ENCODE measurements at places on chromosomes 2 and 18.

DNA sequence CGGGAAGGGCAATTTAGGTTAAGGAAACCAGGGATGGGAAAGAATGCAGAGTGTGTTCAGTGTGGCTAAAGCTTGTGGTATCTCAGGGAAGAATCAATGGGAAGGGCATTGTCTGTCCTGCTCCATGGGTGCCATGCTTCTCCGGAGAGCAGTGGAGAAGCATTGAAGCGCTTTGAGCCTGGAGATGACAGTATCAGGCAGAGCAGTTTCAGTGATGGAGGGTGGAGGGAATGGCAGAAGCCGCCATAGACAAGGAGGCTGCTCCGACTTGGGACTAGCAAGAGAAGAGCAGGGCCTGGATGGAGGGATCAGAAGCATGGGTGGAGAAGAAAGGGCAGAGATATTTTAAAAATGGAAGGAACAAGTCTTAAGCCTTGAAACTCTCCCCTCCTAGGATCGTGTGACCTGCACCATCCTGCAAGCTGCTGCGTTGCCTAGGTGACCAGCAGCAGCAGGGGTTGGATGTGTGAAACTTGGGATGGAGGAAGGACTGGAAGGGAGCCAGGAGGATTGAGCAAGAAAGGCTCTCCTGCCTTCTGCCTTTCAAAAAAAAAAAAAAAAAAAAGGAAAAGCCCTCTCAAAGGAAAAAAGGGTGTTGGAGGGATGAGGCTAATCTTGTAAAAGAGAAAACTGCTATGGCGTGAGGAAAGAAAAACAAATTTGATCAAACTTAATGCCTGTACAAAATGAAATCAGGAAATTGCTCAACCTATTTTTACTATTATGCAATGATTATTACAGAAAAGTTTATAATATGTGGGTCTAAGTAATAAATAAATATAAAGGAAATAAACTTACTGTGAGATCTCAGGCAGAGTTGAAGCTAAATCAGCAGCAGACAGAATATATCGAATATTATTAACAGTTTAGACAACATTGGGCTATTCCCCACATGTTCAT lies 493.8 kb upstream of the NRP2 start:
- DNase-seq: no peak

DNA sequence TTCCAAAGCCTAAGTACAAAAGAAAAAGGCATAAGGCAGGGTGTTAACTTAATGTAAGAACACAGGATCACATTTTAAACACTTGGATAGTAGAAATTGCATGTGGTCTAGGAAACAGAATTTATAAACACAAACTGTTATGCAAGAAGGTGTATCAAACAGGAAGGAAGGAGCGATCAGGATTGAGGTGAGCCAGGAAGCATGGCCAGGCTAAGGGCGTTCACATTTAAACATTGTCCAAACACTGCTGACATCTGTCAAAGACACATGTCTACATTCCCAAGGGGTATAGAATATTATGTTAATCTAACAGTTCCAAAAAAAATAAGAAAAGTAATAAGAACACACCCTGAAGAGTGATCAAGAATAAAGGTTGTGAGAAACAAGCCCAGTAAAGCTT lies 71.3 kb downstream of the CCDC141 start:
- no peak for DNase-seq

- DNase-seq: no peak
These were observed 768.1 kb downstream of the TMEM182 start for GRCh38 chr2:103529798-103530502.

DNA sequence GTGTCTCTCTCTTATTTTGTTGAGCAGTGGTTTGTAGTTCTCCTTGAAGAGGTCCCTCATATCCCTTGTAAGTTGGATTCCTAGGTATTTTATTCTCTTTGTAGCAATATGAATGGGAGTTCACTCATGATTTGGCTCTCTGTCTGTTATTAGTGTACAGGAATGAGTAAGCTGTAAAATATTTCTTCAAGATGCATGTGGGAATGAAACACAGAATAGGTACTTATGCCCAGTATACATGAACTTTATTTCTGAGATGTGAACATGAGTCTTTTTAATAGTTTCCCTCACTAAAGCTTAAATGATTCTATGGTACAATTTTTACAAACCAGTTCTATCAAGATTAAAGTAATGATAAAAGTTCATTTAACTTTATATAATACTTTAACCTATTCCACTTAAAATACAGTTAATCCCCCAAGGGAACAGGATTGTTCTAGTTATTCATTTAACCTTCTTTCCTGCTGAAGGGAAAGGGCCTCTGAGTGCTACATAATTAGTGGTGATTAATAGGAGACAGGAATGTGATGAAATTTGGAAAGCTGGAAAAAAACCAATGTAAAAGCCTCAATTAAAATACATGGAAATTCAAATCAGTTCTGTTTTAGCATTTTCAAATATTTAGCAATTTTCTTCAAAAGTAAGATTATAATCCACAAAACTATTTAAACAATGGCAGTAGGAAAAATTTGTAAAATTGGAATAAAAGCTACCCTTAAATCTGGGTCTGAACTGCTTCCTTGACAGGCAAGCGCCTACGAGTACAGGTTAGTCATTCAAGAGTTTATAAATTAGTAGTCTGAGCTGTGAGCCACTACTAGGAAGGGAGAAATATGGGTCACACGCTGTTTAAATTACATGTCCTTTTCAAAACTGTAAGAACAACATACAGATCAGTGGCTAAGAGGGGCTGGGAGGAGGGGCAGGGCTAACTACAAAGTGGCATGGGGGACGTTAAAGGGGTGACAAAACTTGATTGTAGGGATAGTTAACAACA lies 28.9 kb downstream of the SPIRE1 start:
- DNase-seq: no peak

DNA sequence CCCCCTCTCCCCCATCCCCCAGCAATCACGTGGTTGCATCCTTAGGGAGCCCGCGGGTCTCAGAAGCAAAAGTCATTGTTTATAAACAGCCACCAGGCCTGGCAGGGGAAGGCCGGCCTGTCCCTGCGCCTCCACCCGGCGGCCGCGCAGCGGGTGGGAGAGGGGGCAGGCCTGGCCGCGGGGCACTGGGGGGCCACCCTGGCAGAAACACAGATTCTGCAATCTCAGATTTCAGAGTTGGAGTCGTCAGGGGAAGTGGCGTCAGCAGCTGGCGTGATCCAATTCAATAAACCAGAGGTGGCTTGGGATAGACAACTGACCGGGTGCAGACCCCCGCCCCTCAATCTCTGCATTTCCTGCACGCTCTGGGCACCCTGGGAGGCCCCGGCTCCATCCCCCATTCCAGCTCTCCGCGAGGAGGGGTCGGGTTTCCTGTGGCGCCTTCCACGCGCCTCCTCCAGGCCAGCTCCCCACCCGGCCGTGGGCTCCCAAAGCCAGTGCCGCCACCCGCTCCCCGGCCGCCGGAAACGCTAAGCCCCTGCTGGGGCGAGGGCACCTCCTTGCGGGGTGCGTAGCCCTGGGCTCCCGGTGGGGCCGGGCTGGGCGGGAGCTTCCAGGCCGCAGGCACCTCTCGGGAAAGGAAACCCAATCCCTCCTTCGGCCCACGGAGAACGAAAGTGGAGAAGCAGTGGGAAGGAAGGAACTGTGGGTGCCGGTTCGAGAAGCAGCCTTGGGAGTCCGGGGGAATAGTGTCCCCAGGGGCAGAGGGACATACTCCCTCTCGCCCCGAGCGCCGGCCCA lies 1.1 kb downstream of the BIN1 start:
- DNase-seq: no peak

GRCh38 chr2:109422071-109422757 lies 191.6 kb downstream of the SEPTIN10 start:
- DNase-seq: no peak

DNA sequence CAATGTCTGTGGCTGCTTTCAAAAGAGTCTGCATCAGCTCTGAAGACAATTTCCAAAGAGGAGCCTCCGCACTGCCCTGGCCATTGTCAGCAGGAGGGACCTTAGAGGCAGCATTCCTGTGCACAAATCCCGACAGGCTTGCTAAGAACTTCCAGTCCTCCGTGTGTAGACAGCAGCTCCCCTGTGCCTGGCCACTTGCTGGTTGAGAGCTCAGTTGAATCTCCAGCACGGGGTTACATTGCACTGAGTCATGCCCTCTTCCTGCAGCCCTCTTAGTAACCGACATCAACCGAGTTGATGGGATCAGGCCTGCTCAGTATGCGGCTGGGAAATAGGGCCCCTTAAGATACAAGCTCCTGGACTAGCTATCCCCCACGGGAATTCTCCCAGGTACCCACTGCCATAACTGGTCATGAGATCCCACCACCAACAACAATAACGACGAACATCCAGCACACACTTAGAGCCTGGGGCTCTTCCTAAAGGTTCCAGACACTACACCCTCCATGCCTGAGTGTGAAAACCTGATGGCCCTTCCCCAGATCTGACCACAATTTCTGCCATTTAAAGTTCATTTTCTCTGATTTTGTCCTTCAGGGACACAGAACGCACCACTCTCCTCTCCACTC lies 12.0 kb downstream of the ATP6V1B1 start:
- DNase-seq: peak; percentile 33

DNA sequence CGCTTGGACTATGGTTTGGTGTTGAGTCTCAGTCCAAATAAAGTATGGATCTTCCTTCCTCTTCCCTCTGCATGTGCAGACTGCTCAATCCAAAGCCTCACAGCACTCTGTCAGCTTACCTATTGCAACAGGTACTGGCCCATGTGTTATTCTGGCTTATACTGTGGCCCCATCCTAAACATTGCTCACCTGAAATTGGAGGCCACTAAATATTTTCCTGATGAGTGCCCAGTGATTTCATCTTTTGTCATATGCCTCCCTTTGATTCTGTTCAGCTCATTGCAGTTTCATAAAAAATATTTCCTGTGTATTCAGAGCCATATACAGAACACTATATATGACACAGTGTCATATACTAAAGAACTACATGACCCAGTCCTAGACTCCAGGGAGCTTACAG lies 86.3 kb upstream of the FAM136A start:
- DNase-seq: no peak

GRCh38 chr2:21371499-21372003 lies 247.8 kb downstream of the TDRD15 start:
- no peak for DNase-seq

GRCh38 chr18:65464361-65464760 lies 286.5 kb upstream of the CDH7 start:
- DNase-seq: no peak

DNA sequence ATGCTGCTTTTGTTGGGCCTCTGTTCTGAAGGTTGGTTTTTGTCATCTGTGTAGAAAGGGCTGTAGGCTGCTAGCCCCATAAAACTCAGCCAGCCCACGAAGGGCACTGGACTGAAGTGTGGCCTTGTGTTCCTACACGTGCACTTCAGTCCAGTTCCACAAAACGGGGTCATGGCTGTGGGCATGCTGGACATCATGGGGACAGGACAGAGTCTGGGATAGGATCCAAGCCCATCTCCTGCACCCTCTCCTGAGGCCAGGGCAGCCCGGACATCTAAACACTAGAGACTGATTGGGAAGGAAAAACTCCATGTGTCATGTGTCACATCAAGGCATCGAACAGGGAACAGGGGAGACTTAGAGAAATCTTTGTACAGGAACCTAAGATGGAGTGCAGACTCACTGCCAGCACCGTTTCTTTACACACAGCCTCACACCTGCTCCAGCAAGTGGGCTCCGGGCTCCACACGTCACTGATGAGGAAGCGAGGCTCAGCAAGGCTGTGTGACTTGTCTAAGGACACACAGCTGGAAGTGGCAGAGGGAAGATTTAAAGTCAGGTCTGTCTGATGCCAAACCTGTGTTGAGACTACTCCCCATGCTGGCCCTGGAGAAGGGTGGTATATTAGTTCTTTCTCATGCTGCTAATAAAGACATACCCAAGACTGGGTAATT lies 74.8 kb upstream of the BCL2L11 start:
- DNase-seq: no peak

- DNase-seq: no peak
These were observed 24.2 kb downstream of the LDLRAD4 start for GRCh38 chr18:13242797-13243196.

DNA sequence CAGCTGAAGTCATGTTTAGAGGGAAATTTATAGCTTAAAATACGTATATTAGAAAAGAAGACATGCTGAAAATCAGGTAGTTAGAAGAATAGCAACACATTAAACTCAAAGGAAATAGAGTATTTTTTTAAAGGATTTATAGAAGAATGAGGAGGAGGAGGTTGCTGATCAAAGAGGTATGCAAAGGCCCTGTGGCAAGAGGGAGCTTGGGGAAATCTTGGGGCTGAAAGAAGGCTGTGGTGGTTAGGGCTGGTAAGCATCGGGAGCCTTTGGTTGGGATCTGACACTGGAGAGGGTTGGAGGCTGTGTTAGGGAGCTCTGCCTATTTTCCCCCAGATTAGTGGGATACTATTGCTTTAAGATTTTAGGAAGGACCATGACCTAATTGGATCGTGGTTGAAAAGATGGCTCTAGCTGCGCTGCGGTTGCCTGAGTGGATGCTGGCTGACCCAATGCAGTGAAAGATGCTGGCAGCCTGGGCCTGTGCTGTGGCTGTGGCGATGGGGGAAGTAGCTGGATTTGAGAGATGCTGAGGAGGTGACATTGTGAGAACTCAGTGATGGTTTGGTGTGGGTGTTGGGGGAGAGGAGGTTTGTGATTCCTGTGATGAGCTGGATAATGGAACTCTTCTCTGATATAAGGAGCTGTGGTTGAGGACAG lies 11.7 kb downstream of the DGKD start:
- no peak for DNase-seq

DNA sequence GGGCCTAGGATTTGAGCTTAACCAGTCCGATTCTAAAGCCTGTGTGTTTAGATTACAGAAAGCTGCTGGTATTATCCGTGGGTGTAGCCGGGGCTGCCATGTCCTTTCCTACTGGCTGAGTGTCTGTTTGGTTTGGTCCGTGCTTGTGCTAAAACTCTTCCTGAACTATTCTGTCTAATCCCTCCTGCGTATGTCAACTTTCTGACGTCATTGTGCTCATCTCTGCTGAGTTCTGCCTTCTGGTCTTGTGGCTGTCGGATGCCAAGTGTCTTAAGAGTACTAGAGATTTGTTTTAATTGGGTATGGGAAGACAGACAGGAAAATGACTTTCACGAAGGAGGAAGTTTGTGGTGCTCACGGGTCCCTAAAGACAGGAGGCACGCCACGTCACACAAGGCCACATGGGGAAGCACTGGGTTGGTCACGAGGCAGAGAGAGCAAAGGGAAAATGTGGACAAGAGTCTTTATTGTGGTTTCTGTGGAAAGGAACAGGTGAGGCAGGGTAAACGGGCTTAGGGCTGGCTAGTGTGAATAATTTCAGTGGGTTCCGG lies 31.8 kb upstream of the NTSR2 start:
- no peak for DNase-seq

- DNase-seq: no peak
These were observed 10.4 kb downstream of the CIB4 start for GRCh38 chr2:26630669-26631360.
